ENCODE measurements at places on chromosomes 11 and 22.

DNA sequence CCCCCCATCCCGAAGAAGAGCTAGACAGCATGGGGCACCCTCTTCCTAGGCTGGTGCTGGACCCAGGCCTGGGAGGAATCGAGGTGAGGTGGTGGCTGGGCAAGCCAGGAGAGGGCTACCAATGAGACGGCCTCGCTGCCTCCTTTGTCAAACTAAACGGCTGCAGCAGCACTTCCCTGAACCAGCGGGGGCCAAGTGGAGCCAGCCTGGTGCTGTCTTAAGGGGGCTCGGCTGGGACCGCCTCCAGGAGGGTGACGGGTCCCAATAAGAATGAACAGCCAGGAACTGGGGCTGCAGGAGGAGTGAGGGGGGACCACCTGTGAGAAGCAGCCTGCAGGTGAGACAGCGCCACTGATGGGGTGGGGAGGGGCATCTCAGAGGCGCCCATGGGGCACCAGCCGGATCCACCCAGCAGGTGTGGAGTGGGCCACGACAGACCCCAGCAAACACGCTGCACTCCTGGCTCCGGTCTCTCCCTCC is 17.1 kb downstream of the IFT27 start:
- no peak for DNase-seq

DNA sequence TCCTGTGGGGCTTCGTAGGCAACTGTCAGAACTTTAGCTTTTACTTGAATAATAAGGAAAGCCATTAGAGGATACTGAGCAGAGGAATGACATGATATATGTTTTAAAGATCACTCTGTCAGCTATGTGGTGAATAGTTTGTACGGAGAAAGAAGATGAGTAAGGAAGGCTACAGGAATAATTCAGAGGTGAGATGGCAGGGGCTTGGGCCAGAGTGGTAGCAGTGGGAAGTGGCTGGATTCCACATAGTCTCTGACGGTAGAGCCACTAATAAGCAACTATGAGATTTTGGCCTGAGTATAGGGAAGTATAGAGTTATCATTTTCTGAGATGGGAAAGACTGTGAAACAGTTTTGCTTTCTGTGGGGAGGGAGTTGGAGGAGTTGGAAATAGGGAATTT is 93.9 kb upstream of the MTMR2 start:
- no peak for DNase-seq

GRCh38 chr22:44449061-44449682 is 48.9 kb downstream of the RTL6 start:
- peak; percentile 97 for DNase-seq

- DNase-seq = no peak
Observed at GRCh38 chr11:9756461-9756860, 92.6 kb downstream of the SWAP70 start.

GRCh38 chr11:16572945-16573344 is 165.5 kb upstream of the C11orf58 start:
- no peak for DNase-seq

GRCh38 chr22:38317995-38318715 is 922 bp upstream of the CSNK1E start:
- peak; percentile 95 for DNase-seq

GRCh38 chr11:112555491-112556364 is 295.1 kb upstream of the PLET1 start:
- peak; percentile 27 for DNase-seq

- DNase-seq = no peak
Observed at GRCh38 chr22:31160328-31160978, 471 bp downstream of the RNF185 start.

- DNase-seq = no peak
Observed at GRCh38 chr22:32142600-32142999, 16.5 kb downstream of the C22orf42 start.

GRCh38 chr11:14203321-14203720 is 155.7 kb downstream of the RRAS2 start:
- no peak for DNase-seq

GRCh38 chr11:30960387-30960992 is 374.3 kb upstream of the MPPED2 start:
- DNase-seq = peak; percentile 15

DNA sequence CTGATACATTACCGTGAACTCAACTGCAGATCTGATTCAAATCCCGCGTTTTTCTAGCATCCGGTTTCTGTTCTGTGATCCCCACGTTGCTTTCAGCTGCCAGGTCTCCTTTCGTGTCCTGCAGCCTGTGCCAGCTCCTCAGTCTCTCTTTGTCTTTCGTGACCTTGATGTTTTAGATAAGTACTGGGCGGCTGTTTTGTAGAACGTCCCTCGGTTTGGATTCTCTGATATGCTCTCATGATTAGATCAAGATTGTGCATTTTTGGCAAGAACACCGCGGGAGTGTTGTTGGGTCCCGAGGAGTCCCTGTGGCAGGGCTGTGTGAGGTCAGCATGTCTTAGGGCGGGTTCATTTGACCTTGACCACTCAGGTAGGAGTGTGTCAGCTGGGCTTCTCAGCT is 38.6 kb downstream of the KCNQ1 start:
- no peak for DNase-seq

DNA sequence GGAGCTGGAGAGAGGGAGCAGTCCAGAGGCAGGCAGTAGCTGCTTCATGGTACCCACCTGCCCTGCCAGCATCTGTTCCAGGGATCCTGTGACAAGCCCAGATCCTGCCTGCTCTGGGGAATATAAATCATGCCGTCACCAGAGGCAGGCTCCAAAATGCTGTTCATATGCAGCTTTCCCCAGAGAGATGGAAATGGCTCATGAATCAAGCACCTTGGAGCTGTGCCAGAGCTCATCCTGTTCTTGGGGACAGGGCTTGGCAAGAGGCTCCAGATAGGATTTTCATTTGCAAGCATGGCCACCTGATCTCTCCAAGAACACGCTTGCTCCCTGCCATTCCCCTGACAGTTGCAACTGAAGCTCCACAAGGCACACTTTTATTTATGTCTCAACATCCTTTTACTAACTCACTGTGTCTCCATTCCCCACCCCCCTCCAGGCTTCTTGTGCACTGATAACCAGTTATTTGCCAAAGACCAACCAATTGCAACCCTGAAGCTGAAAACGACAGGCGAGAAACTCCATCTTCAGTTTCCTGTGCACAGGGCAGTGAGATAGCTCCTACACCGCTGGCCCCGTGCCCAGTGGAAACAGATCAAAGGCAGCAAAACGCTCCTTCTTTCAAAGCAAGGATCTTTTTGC is 115.8 kb upstream of the PITPNB start:
- peak; percentile 28 for DNase-seq

GRCh38 chr11:44618561-44619425 is 53.3 kb downstream of the CD82 start:
- DNase-seq = no peak

GRCh38 chr11:114556135-114556534 is 3.5 kb downstream of the NXPE1 start:
- DNase-seq = no peak

GRCh38 chr22:29715705-29716104 is 4.1 kb upstream of the CABP7 start:
- no peak for DNase-seq

DNA sequence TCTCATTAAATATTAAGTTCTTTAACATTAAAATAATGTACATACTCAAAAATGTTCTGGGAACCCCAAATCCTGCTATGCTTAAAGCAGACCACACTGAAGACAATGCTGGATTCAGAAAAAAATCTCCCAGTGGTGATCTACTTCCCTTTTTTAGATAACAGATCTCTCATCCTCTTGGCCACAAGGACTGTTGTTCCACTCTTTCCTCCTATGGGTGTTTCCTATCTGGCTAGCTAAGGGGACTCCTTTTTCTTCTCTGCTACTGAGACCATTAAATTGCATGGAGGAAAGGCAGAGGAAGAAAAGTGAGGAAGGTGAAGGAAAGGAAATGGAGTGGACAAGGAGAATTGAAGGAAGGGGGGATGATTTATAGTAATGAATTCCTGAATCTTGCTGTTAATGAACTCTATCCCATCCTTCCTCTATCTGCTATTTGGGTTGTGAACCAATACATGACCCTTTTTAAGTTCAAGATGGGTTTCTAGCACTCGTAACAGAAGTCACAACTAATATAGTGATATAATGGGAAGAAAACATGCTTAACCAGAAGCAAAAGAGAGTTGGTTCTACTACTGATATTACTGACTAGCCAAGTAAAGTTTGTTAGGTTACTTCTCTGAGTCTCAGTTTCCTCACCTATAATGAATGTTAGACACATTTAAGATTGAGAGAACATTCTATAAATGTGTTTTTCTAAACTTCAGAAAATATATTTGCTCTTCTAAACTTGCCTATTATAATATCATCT is 53.2 kb downstream of the PIK3C2A start:
- DNase-seq = no peak

DNA sequence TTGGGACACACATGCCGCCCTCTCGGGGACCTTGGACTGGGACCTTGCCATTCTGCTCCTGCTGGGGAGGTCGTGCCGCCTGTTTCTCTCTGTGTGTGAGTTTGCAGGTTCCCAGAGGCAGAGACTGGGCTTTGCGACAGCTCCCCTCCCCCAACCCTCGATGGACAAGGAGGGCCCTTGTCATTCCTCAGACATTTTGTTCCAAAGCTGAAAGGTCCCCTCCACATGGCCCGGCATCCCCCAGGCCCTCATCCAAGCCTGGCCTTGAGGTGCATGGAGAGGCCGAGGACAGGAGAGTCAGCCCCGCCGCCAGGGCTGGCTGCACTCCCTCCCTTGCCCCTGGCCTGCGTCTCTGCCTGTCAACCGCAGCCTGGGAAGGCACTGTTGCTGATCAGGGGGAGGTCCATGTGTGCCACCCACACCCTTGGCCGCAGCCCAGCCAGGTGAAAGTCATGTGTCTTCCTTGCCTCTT is 25.6 kb downstream of the FADS2 start:
- no peak for DNase-seq

- no peak for DNase-seq
Observed at GRCh38 chr11:73758451-73758850, 2.4 kb downstream of the RAB6A start.

All from RPMI7951 (cell line).